ENCODE measurements at places on chromosomes 1 and 21.

DNA sequence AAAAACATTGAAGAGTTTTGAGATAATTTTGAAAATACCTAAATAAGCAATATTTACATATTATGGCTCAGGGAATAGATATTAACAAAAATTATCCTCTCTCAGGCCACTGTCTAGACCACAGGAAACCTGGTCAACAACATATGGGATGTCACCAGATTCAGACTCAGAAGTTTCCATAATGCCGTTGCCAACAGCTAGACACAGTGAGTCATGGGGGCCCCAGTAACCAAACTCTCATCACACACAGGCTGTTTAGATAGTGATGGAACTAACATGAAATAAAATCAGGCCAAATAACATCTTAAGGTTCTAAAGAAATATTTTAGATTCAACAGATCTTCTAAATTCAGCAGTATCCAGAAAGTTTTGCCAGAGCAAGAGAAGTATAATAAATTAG, 681.7 kb upstream of the ADAMTS5 start:
- peaks cover 3% of the 10 kb centered on the region for H3K36me3 ChIP-seq
- no peaks in the 10 kb centered on the region for H3K27me3 ChIP-seq
- peak overlapping the region; percentile 82 for H3K27ac ChIP-seq
- DNase-seq: no peak
- H3K4me3 ChIP-seq: no peak overlapping the region

GRCh38 chr1:100325415-100326324, 26.6 kb upstream of the CDC14A start:
- DNase-seq: no peak
- no peak overlapping the region for H3K27ac ChIP-seq
- H3K4me3 ChIP-seq: no peak overlapping the region
- H3K4me1 ChIP-seq: peaks cover 9% of the 10 kb centered on the region

GRCh38 chr1:198776602-198777029, 137.8 kb downstream of the PTPRC start:
- H3K27me3 ChIP-seq: no peaks in the 10 kb centered on the region
- peaks cover 27% of the 10 kb centered on the region for H3K4me1 ChIP-seq
- H3K36me3 ChIP-seq: peaks cover 2% of the 10 kb centered on the region
- no peak overlapping the region for H3K4me3 ChIP-seq
- peak overlapping the region; percentile 88 for H3K27ac ChIP-seq

GRCh38 chr1:43372172-43372571, 4.4 kb upstream of the ELOVL1 start:
- H3K36me3 ChIP-seq: no peaks in the 10 kb centered on the region
- H3K4me1 ChIP-seq: peaks cover 17% of the 10 kb centered on the region
- no peaks in the 10 kb centered on the region for H3K27me3 ChIP-seq
- DNase-seq: no peak

GRCh38 chr1:51840743-51841461, 37.6 kb downstream of the NRDC start:
- no peaks in the 10 kb centered on the region for H3K27me3 ChIP-seq
- H3K36me3 ChIP-seq: peaks cover 26% of the 10 kb centered on the region

DNA sequence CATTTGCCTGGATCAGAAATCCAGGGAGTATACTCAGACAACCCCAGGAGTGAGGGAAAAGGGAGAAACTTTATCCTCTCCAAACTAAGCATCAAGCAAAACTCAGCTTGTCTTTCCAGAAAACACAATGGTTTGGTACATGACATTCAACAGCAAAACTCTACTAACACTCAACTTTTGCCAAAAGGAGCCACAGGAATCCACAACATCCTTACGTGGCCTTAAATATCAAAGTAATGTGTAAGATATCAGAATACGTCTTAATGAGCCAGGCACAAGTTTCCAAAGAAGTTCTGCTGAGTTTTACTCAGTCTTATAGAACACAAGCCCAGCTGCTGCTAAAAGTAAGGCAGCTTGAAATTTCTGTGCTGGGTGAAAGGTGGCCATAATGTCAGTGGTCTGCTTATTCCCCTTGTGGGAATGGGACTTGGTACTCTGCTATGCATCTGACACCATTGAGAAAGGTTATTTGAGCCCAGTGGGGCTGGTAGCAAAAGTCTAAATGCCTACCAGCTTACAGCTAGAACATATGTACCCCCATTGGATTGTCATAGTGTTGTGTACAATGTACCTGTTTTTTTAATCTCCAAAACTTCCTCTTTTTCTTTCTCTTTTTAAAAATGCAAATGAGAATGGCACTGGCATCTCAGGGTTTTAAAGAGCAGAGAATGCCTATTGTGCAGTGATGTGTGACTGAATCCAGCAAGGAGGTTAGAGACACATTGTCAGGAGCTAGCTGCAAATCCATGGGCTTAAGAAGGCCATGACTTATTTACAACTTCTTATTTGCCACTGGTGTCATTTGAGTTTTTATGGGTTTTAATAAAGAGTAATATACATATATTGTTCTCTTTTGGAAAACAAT, 62.0 kb upstream of the ST6GALNAC3 start:
- no peak overlapping the region for H3K4me3 ChIP-seq
- peaks cover 7% of the 10 kb centered on the region for H3K27me3 ChIP-seq
- no peak overlapping the region for H3K27ac ChIP-seq
- H3K4me1 ChIP-seq: no peaks in the 10 kb centered on the region
- no peak for DNase-seq
- no peaks in the 10 kb centered on the region for H3K36me3 ChIP-seq

- H3K4me1 ChIP-seq: no peaks in the 10 kb centered on the region
- H3K27me3 ChIP-seq: no peaks in the 10 kb centered on the region
- no peak overlapping the region for H3K4me3 ChIP-seq
- H3K36me3 ChIP-seq: no peaks in the 10 kb centered on the region
These were observed 426.1 kb downstream of the NUF2 start for GRCh38 chr1:163747855-163748254.

- no peak for DNase-seq
- H3K36me3 ChIP-seq: peaks cover 28% of the 10 kb centered on the region
- no peaks in the 10 kb centered on the region for H3K4me1 ChIP-seq
These were observed 17.2 kb downstream of the CC2D1B start for GRCh38 chr1:52348704-52349300.

- DNase-seq: no peak
- H3K4me1 ChIP-seq: no peaks in the 10 kb centered on the region
- H3K4me3 ChIP-seq: no peak overlapping the region
- no peak overlapping the region for H3K27ac ChIP-seq
These were observed 18.7 kb upstream of the DPH5 start for GRCh38 chr1:101044259-101044658.

DNA sequence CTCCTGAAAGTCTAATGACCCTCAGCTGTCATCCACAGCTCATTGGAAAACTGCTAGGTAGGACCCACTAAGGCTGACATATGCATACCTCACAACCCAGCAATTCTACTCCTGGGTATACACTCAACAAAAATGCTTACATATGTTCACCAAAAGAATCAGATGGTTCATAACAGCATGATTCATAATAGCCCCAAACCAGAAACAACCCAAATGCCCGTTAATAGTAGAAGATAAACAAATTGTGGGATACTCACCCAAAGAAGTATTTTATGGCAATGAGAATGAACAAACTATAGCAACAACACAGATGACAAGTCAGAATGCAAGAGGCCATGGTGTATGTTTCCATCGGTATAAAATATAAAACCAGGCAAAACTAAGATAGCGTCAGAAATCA, 124.6 kb downstream of the HLCS start:
- H3K4me3 ChIP-seq: no peak overlapping the region
- H3K27me3 ChIP-seq: no peaks in the 10 kb centered on the region
- DNase-seq: no peak
- H3K27ac ChIP-seq: peak overlapping the region; percentile 41

DNA sequence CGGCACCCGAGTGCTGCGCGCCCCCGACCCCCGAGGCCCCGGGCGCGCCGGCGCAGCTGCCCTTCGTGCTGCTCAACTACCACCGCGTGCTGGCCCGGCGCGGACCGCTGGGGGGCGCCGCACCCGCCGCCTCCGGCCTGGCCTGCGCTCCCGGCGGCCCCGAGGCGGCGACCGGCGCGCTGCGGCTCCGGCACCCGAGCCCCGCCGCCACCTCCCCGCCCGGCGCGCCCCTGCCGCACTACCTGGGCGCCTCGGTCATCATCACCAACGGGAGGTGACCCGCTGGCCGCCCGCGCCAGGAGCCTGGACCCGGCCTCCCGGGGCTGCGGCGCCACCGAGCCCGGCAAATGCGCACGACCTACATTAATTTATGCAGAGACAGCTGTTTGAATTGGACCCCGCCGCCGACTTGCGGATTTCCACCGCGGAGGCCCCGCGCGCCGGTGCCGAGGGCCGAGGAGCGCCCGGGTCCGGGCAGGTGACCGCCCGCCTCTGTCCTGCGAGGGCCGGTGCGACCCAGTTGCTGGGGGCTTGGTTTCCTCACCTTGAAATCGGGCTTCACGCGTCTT, 49.0 kb downstream of the SIM2 start:
- H3K36me3 ChIP-seq: peaks cover 4% of the 10 kb centered on the region
- peak; percentile 91 for DNase-seq
- peaks cover 18% of the 10 kb centered on the region for H3K4me1 ChIP-seq
- no peak overlapping the region for H3K27ac ChIP-seq
- no peaks in the 10 kb centered on the region for H3K27me3 ChIP-seq

DNA sequence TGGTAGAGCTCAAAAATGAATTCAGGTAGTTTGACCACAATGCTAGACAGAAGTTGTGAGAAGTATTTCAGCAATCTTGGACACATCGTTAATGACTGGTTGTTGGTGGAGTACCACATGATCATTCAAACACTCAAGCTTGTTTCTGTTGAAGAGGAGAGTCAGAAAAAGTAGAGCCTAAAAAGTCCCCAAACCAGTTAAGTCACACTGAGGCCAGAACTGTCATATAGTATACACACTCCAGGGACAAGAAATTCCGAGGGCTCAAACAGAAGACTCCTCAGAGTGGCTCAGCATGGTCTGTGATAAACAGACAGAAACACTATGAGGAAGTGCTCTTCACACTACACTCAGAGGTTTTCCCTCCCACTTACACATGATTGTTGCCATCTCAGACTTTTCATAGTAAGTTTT, 5.8 kb downstream of the TRIM33 start:
- H3K36me3 ChIP-seq: peaks cover 5% of the 10 kb centered on the region
- H3K4me3 ChIP-seq: no peak overlapping the region
- no peaks in the 10 kb centered on the region for H3K27me3 ChIP-seq
- no peak for DNase-seq
- no peak overlapping the region for H3K27ac ChIP-seq
- H3K4me1 ChIP-seq: peaks cover 56% of the 10 kb centered on the region

DNA sequence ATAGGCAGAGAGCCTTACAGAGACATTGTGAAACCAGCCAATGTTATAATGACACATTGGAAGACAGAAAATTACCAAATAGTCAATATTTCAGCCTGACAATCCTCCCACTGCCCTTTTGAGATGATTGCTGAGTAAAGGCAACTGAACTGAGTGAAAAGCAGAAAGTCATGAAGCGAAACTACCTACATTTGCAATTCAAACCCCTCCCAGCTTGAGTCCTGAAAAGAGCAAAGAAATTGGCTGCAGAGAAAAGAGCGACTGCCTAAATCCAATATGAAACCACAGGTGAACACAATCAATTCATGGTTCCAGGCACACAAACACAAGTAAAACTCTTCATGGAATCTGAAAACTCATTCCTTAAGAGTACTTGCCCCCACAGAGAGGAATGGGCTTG, 143.4 kb upstream of the CHRM3 start:
- H3K27me3 ChIP-seq: no peaks in the 10 kb centered on the region
- DNase-seq: no peak
- no peaks in the 10 kb centered on the region for H3K4me1 ChIP-seq
- H3K27ac ChIP-seq: no peak overlapping the region
- H3K4me3 ChIP-seq: no peak overlapping the region

- H3K36me3 ChIP-seq: peaks cover 8% of the 10 kb centered on the region
- no peak overlapping the region for H3K4me3 ChIP-seq
- H3K4me1 ChIP-seq: no peaks in the 10 kb centered on the region
- peaks cover 16% of the 10 kb centered on the region for H3K27me3 ChIP-seq
These were observed 40.4 kb downstream of the RIMS3 start for GRCh38 chr1:40625076-40625475.

GRCh38 chr1:68232289-68233148, at the start of gene WLS:
WLS (minus strand) TSS chr1:68232523; CDS start chr1:68232299, 224 bp downstream.
- H3K27me3 ChIP-seq: peaks cover 3% of the 10 kb centered on the region
- peaks cover 3% of the 10 kb centered on the region for H3K36me3 ChIP-seq
- peak; percentile 91 for DNase-seq
- peaks cover 33% of the 10 kb centered on the region for H3K4me1 ChIP-seq
- H3K4me3 ChIP-seq: peak within 1 kb of the TSS; percentile 94
- peak within 1 kb of the TSS; percentile 90 for H3K27ac ChIP-seq

GRCh38 chr1:87794788-87795614, 466.3 kb downstream of the LMO4 start:
- peaks cover 15% of the 10 kb centered on the region for H3K4me1 ChIP-seq
- H3K36me3 ChIP-seq: no peaks in the 10 kb centered on the region
- no peak overlapping the region for H3K27ac ChIP-seq
- H3K27me3 ChIP-seq: no peaks in the 10 kb centered on the region
- DNase-seq: no peak

GRCh38 chr1:243693800-243694199, 156.2 kb downstream of the AKT3 start:
- H3K27ac ChIP-seq: no peak overlapping the region
- DNase-seq: no peak
- peaks cover 19% of the 10 kb centered on the region for H3K4me1 ChIP-seq
- H3K4me3 ChIP-seq: no peak overlapping the region
- H3K36me3 ChIP-seq: peaks cover 12% of the 10 kb centered on the region
- no peaks in the 10 kb centered on the region for H3K27me3 ChIP-seq

GRCh38 chr1:5943343-5944124, 48.7 kb downstream of the NPHP4 start:
- H3K4me3 ChIP-seq: no peak overlapping the region
- H3K36me3 ChIP-seq: peaks cover 27% of the 10 kb centered on the region
- no peaks in the 10 kb centered on the region for H3K27me3 ChIP-seq
- H3K27ac ChIP-seq: no peak overlapping the region
- peak; percentile 65 for DNase-seq

DNA sequence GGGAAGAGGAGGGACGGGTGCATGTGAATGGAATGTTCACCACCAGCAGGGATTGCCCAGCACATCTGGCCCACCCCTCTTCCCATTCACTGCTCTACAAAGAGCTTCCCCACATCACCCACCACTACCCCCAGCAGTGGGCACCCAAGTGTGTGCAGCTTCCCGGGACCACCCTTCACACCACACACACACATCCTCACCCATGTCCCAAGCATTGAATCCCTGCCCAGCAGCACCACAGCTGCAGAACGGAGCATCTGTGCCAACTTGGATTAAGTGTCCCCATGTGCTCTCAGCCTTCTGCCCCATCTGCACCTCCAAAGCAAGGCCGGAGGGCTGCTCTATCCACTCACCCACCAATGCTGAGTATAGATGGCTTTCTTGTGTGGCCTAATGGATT, 141.4 kb downstream of the PSMG1 start:
- no peak overlapping the region for H3K27ac ChIP-seq
- no peak overlapping the region for H3K4me3 ChIP-seq
- DNase-seq: no peak
- no peaks in the 10 kb centered on the region for H3K27me3 ChIP-seq
- H3K36me3 ChIP-seq: no peaks in the 10 kb centered on the region

All from osteocyte (in vitro differentiated cells).